ENCODE measurements at places on chromosomes 2 and 18.

GRCh38 chr2:24497685-24498084, 6.6 kb downstream of the NCOA1 start:
- no peak for DNase-seq

DNA sequence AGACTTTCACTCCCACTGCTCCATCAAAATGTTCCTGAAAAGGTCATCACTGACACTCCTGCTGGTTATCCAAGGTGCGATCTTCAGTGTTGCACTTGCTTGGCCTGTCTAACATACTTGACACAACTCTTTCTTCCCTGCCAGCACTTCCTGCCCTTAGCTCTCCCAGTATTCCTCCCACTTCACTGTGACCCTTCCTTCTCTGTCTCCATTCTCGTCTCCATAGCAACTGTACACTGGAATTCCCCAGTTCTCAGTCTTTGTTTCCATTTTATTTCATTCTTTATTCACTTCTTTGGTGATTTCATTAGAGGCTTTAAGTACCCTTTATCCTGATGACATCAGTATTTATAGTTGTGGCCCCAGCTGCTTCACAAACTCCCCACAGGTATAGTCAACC, 333.0 kb downstream of the IRS1 start:
- no peak for DNase-seq

DNA sequence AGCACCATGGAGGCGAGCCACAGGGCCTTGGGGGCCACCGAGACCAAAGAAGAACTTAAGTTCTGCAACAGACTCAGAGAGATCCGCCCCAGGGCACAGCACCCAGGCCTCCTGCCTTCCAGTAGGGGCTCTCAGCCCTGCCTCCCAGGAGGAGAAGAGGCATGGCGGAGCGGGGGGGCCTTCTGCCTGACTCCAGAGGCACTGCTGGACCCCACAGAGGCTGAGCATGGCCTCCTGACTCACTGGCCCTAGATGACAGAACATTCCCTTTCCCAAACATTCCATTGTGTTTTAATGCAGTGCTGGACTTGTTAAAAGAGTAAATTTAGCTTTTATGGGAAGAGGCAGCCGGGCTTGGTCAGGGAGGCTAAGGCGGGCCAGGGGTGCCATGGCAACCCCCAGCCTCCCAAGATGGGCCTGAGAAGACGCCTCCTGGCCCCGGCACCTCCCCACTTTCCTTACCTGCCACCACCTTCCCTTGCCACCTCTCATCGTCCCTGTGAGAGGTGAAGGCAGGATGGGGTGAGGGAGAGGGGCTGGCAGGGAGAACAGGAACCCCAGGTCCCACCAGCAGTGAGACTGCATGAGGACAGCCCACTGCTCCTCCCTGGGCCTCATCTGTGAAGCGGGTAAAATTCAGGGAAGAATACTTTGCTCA, 65.4 kb downstream of the SMAD7 start:
- no peak for DNase-seq

- no peak for DNase-seq
Measured at GRCh38 chr2:169087757-169088379, 18.5 kb downstream of the DHRS9 start.

GRCh38 chr2:105294844-105295481, 34.6 kb downstream of the TGFBRAP1 start:
- DNase-seq: no peak
